Amniotic stem cell (primary cell): ENCODE measurements at places on chromosomes 7 and 10.

DNA sequence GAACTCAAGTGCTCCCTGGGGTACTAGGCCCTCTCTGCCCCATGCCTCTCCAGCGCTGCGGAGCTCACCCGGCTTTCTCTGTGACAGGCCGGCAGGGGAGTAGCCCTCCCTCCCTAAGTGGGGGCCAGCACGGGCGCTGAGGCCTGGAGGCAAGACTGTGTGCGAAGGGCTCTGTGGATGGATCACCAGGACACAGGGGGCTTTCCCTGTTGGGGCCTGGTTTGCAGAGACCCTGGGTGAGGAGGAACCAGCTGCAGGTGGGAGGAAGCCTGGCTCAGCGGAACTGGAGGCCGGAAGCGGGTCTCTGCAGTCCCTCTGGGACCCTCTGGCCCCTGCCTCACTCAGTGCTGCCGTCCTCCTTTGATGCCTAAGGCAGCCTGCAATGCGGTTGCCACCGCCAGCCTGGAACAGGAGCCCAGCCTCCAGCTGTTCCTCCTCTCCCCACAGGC lies 106.0 kb downstream of the CYTH3 start:
- no peak for DNase-seq

GRCh38 chr10:117537904-117538524 lies 4.5 kb upstream of the EMX2 start:
- no peak for DNase-seq

GRCh38 chr7:155645662-155646061 lies 1.2 kb downstream of the RBM33 start:
- DNase-seq = no peak

DNA sequence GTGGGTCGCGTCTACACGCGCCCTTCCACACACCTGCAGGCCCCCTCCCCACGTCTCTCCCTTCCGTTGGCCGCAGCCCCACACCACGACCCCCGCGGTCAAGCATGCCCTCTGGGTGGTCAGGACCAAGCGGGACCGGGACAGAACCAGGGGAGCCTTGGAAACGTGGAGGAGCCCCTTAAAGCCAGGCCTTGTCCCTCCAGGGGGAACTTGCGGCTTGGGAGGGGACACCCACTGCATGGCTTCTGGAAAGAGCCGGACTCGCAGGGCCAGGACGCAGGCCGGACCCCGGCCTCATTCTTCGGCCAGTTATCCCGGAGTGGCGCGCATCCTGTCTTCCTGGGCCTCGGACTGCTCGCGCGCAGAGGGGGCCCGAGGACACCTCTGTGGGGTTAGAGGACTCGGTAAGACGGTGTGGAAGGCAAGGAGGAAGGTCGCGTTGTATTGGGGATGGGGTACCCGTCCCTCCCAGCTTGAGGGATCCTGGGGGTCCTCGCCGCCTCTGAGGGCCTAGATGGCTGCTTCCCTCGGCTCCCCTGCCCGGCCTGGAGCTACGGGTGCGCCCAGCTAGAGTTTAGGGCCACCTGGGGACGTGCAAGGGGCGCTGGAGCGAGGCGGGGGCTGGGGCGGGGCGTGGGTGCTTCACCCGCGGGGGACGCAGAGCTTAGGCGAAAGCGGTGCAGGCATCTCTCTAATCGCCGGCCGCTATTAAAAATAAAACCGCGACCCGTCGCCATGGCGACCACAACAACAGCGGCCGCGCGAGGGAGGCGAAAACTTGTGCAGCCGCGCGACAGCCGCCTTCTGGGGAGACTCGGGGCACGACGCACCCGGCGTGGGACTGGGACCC lies 1.8 kb upstream of the PDGFA start:
- no peak for DNase-seq

GRCh38 chr7:76149847-76150691 lies 51.6 kb upstream of the SRRM3 start:
- no peak for DNase-seq

DNA sequence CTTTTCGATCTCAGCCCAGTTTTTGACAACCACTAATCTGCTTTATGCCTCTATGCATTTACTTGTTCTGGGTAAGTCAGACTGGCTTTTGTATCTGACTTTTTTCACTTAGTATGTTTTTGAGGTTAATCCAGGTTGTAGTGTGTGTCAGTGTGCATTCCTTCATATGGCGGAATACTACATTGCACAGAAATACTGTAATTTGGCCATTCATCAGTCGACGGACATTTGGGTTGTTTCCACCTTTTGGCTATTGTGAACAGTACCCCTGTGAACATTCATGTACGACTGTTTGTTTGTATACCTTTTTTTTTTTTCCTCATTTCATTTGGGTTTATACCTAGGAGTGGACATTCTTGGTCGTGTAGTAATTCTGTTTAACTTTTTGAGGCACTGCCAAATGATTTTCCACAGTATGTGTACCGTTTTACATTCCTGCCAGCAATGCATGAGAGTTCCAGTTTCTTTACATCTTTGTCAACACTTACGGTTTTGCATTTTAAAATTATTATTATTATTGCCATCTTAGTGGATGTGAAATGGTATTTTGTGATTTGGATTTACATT lies 57.4 kb downstream of the MKLN1 start:
- DNase-seq = no peak

DNA sequence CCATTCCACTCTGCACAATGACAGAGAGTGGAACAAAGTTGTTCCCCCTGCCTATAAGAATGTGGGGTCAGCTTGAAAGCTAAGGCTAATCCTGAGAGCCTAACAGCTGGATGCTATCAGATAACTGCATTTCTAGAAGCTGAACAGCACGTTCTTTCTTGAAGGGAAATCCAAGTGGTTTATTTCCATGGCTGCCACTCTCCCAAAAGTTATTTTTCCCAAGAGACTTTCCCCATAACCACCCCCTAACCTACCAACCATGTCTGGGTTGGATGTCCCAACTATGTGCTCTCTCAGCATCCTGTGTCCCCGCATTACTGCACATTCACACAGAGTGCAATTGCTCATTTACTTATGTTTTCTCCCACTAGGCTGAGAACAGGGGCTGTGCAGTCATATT lies 140.7 kb upstream of the ANKRD1 start:
- DNase-seq = no peak

DNA sequence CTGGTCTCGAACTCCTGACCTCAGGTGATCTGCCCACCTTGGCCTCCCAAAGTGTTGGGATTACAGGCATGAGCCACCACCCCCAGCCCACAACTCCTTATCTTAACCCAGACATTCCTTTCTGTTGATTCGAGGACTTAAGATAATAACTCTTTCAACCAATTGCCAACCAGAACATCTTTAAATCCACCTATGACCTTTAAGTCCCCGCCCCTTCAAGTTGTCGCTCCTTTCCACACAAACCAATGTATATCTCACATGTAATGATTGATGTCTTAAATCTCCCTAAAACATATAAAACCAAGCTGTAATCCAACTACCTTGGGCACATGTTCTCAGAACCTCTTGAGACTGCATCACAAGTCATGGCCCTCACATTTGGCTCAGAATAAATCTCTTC lies 7.8 kb upstream of the ANKRD2 start:
- no peak for DNase-seq

- no peak for DNase-seq
Observed at GRCh38 chr7:80785276-80785675, 133.6 kb downstream of the SEMA3C start.

- DNase-seq = no peak
Observed at GRCh38 chr10:28087661-28088351, 88.9 kb upstream of the ODAD2 start.

DNA sequence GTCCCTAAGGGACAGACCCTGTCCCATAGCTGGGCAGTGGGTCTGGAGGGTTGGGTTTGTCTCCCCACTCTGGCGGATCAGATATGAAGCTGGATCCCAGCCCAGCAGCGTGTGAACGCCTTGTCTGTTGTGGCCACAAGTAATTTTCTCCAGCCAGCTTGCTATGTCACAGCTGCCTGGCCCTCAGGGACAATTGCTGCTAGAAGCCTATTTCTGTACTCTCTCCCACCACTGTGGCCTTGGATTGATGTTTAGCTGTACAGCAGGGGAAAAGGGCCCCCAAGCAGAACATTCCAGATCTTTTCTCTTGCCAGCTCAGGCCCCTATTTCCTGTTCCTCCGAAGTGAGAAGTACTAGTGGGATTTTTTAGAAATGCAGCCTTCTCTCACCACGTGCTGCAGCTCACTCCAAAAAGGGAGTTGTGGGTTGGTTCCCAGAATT lies 53.5 kb upstream of the WAC start:
- no peak for DNase-seq

GRCh38 chr10:10213237-10213636 lies 804.4 kb upstream of the CELF2 start:
- DNase-seq = no peak

- no peak for DNase-seq
Observed at GRCh38 chr10:71135236-71135635, 77.1 kb upstream of the UNC5B start.

DNA sequence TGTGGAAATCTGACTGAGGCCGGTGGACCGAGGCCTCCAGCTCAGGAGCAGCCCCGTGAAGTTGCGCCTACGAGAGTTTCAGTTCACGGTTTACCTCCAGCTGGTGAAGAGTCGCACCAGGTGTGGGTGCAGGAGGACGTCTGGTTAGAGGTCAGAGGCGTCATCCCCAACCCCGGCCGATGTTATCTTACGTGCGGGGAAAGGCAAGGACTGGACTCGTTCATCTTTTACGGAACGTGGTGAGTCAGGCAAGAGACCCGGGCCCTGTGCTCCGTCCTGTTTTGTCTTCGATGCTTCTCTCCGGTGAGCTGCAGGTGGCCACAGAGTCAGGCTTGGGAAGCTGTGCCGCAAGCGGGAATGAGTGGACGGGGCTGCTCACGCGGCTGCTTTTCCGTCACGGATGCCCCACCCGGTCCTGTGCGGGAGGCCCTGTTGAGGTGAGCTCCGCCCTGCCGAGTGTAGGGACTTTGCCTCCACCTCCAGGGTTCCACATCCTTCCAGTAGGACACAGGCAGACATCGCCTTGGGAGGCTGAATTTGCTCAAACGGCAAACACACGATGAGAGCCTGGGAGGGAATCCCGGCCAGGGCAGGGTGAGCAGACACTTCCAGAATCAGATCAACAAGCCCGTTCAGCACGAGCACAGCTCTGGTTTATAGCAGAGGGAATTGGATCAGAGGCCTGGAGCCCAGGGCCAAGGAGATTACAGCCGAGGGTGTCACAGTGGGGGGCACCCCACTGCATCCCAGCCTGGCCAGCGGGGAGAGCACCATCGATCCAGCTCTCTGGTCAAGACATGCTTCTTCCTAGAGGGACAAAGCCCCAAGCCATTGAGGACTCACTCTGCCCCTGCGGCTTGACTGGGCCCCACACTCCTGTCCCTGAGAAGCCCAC lies 50.1 kb upstream of the INPP5A start:
- DNase-seq = no peak

DNA sequence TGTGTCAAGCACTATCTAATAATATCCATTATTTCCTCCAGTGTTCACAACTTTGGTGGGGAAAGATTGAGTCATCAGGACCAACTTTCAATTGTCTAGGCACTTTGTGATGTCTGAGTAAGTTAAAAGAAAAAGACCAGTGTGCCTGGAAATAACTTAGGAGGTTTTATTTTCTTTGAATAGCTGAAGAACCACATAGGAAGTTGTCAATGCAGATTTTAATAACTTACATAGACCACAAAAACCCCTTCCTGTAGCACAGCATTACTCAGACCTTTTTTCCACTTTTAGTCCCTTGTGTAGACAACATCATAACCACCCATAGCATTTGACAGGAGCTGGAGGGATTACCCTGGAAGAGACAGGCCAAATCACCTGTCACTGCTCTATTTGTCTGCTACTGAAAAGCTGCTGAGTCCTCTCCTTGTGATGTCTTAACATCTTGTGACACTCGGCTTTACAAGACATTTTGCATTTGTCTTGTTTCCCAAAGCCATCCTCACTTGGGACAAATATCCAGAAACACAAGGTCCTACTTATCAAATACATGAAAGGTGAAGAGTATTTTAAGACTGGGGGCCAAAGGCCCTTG lies 241.5 kb upstream of the PTER start:
- DNase-seq = no peak

GRCh38 chr10:79397051-79397450 lies 48.4 kb downstream of the ZCCHC24 start:
- no peak for DNase-seq

DNA sequence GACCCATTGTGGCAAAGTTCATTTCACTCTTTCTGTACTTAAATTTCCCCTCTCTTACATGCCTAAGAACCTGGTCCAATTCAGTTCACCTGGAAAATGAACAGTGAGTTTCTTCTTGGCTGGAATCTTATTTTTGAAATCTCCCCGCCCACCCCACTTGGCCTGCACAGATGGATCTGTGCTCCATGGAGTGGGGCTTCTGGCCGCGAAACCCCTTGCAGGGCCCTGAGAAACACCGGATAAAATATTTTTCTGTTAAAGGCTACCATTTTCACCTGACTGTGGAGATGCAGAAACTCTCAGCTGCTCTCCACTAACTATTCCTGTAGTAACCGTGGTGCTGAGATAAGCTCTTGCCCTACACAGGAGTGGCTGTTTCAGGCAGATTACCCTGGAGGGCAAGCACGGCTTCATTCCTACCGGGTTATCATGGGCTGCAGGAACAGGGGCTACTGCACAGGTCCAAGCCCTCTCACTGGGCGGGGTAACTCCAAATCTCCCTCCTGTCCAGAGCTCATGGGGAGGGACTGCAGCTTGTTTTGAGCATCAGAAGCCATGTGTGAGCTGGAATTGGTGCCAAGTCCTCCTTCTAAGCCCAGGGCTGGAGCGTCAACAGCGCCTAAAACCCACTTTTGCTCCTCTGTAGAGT lies 118.9 kb downstream of the PRPF18 start:
- no peak for DNase-seq

- no peak for DNase-seq
Observed at GRCh38 chr7:122715183-122715582, 12.5 kb upstream of the RNF148 start.

- DNase-seq = no peak
Observed at GRCh38 chr7:85815526-85815925, 628.7 kb upstream of the SEMA3D start.

GRCh38 chr7:157462840-157463239 lies 126.0 kb downstream of the DNAJB6 start:
- no peak for DNase-seq

- no peak for DNase-seq
Observed at GRCh38 chr7:147047696-147048095, 931.1 kb downstream of the CNTNAP2 start.

- no peak for DNase-seq
Observed at GRCh38 chr10:14601326-14601725, 173.4 kb downstream of the FAM107B start.

DNA sequence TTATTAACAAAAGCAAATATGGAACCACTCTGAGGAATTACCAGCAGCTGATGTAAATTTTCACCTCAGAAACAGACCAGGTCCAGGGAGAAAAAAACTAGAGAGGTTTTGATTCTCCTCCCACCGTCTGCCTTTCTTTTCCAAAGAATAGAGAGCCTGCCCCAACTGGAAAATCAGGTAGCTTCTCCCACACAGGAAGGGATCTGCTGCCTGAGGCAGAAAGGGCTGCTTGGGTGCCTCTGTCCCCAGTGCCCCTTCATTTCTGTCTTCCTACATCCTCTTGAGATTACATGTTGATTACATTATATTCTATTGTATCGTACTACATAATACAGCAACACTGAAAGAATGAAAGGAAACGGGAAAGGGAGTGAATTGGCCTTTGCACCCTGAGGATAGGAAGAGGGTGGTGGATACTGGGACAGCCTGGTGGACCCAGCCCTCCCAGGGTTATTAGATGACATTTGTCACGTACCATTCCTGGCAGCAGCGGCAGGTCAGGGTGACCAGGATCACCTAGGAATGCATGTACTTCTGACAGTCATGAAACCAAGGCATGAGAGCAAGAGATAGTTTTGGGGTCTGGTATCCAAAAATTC lies 8.9 kb downstream of the ST8SIA6 start:
- no peak for DNase-seq

- DNase-seq = peak; percentile 25
Observed at GRCh38 chr10:86888585-86889381, 68.6 kb downstream of the MMRN2 start.
